ENCODE measurements at places on chromosomes 5 and 9. TPM values are rescaled to one million over a fixed set of nuclear protein-coding genes. Genes with fewer than 3 reads are reported as not detected.

- no peak for ATAC-seq
Measured at GRCh38 chr5:179149278-179149677, 89.1 kb downstream of the ZNF354C start.

The CLIC3 gene
- total RNA-seq, result 2.3 TPM

The NEUROG1 gene
- not detected for total RNA-seq

The CNTRL gene
- 18.7 TPM for total RNA-seq

DNA sequence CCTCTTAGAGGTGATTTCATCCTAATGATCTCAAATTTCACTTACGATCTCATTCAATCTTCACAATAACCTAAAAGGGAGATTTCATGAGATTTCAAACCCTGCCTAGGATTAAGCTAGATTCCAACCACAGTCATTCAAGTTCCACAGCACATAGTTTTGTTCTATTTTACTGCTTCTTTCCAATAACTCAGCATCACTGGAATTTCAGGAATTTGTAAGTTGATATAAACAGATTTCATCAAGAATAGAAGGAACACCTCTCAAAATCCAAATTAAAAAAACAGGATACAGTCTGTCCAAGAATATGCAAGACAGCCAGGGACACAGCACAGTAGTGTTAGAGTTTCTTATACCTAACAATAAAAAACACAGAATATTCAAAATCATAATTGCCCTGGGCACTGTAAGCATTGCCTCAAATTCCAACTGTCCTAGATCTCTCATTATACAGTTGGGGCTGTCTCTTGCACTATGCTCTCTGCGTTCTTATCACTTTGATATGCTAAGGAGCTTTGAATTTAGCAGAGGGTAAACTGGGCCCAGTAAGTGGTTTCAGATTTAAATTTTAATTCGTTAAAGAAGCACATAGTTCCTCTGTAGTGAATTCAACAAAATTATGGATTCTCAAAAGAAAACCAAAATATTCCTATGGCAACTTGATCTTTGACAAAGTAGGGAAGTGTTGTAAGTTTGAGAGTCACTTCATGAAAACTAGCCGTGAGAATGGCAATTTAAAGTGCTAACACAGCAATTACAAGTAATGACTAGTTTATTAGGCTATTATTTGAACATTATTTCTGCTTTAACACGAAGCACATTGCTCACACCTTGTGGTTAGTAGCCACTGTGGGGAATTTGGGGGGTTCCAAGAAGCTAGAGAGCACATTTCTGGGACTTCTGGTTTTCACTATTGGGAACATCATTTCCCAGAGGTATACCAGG lies 478.6 kb upstream of the C9orf72 start:
- ATAC-seq, result no peak

- no peak for ATAC-seq
Measured at GRCh38 chr5:123496892-123497291, 15.1 kb upstream of the CSNK1G3 start.

The SLC36A2 gene
- total RNA-seq, result not detected

DNA sequence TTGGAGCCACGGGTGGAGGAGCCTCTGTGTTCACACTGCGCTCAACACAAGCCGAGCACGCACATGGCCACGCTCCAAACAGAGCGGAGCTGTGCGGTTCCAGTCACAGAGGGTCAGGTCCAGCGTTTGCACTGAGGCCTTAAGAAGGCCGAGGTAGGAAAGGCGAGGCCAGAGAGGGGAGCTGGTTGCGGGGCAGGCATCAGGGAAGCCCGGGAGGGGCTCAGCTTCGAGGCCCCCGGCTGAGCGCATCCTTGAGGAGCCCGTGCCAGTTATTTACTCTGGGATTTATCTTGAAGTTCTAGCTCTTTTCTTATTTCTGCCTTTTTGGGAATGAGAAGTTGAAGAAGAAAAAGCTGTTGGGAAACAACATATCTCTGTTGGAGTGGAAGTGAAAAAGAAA lies 140.8 kb downstream of the IRX1 start:
- ATAC-seq, result no peak

DNA sequence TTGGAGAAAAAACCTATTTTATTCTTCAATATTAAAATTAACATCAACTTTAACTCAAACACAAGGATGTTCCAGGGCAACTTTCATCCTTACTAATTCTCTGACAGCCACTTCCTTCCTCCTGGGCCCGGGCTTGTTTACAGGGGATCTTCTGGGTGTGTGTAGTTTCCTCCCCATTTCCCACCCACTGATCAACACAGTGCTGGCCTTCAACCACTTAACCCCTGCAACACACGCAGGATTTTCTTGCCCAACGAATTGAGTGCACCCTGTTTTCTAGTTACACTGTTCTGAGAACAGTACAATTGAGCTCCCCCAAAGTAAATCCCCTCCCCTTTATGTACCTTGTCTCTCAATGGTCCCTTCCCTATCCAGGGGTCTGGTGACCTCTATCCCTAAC lies 83.1 kb upstream of the RANBP3L start:
- ATAC-seq, result no peak

GRCh38 chr9:100294341-100294740 lies 58.4 kb downstream of the TEX10 start:
- no peak for ATAC-seq

The PCDHA13 gene
- 0.22 TPM for total RNA-seq

- ATAC-seq, result no peak
Measured at GRCh38 chr9:117121316-117121715, 293.5 kb downstream of the ASTN2 start.

GRCh38 chr5:160315968-160316367 lies 3.6 kb upstream of the CCNJL start:
- ATAC-seq, result no peak

DNA sequence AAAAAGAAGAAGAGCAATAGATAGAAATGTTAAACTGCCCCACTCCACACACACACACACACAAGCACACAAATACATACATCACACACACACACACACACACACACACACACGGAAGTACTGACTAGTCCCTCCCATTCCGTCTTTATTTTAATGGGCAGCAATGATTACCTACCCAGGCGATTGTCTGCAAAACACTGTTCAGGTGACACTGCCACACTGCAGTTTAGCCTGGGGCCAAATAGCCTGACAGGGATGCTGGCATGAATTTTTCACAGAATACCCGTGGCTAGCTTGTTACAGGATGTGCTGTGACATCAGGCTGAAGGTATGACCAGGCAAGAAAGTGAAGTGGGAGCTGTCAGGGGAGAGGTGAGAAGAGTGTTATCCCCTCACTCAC lies 86.9 kb downstream of the FRMD3 start:
- ATAC-seq, result no peak

DNA sequence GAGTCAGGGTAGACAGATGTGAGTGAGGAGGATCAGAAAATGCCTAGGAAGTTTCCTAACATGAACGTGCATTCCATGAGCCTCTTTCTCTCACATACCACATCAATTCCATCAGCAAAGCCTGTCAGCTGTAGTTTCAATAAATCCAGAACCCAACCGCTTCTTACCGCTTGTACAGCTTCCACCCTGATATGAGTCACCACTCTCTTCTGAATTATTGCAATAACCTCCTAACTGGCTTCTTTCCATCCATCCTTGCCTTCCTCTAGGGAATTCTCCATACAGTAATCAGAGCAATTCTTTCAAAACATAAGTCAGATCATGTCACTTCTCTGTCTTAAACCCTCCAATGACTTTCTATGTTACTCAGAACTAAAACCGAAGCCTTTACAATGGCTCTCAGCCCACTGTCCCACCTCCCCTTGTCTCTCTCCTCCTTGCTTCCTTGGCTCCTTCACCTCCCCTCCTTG lies 8.1 kb upstream of the RAD23B start:
- ATAC-seq, result peak; percentile 95

The LEAP2 gene
- total RNA-seq, result 0.12 TPM

DNA sequence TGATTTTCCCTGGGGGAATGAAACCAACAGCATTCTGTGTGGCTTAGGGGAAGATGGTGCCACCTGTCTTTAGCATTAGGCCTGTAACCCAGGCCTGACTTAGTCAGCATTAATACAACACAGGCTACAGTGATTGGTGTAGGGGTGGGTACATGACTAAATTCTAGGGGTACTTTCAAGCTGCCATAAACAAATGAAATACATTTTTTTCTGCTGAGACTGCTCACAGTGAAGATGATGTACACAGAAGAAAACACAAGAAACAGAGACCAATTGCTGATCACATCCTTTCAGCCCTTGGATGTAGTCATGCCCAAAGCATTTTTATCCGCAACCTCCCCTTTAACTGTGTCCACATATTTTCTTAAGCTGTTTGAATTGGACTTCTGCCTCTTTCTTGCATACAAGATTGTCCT lies 527.2 kb downstream of the KCTD16 start:
- no peak for ATAC-seq

DNA sequence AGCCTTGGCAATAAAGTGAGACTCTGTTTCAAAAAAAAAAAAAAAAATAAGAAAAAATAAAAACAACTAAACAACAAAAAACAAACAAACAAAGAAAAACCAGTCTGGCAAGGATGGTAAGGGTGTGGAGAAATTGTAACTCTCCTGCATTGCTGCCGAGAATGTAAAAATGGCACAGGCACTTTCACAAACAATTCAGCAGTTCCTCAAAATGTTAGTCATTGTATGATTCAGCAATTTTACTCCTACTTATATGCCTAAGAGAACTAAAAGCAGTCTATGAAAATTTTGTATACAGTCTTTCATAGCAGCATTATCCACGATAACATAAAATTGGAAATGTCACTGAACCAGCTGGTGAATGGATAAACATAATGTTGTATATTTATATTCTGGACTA lies 280.4 kb downstream of the CDH9 start:
- no peak for ATAC-seq

Data from gastroesophageal sphincter (tissue), 4 donors.